ENCODE measurements at places on chromosomes 3 and 15.

GRCh38 chr3:16460886-16461285 is 52.6 kb downstream of the RFTN1 start:
- no peak for DNase-seq

- DNase-seq = no peak
Measured at GRCh38 chr3:172892158-172892557, 141.6 kb downstream of the ECT2 start.

DNA sequence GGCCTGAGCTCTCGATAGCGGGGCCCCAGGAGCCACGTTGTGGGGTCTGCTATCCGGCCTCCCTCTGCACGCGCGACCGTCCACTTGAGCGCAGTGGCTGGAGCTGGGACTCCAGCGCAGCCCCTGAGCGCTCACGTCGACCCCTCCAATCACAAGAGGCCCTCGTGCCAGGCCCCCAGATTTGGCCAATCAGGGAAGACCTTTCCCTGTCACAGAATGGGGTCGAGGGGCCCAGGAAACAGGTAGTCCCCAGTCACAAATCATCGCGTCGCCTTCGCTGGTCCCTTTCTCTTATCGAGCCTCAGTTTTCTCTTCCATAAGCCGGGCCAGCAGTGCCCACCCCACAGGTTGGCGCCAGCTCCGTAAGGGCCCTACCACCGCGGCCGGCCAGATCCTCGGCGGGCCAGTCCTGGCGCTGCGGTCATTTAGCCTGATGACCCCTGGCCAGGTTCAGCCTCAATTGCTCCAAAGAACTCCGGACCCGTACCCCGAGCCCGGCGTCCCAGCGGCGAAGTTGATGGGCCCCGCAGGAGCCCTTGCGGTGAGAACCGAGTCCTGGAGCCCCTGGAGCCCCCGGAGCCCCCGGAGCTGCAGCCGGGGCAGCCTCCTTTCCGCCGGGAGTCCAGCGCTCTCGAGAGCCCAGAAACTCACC is 435 bp downstream of the ALDH1L1 start:
- no peak for DNase-seq

DNA sequence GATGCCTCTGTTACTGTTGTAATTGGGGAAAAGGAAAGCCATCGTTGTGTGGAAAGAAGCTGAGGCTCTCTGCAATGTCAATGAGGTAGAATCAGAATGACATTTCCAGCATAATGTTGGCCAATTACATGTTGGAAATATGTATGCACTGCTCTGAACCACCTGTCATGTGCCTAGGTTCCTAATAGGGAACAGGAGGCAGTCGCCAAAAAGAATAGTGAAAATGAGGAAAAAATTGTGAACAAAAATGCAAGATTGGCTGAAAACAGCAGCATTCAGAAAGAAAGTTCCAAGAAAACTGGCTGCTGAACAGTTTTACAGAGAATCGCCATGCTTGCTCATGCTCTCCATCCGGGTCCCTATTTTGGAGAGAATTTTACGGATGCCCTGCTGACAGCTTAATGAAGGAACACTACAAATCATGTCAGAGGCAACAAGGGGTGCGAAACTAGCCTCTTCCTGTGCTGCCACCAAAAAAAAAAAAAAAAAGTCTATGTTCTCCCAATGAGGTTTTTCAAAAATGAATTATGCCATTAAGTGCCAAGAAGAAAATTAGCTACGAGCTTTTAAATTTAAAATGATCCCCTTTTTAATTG is 305.9 kb upstream of the ARRDC4 start:
- no peak for DNase-seq

GRCh38 chr3:196159952-196160804 is 51.0 kb downstream of the ZDHHC19 start:
- peak; percentile 84 for DNase-seq

GRCh38 chr3:131109156-131109555 is 82.5 kb downstream of the NEK11 start:
- DNase-seq = no peak
